Sciatic nerve (tissue), 2 donors: ENCODE measurements at places on chromosomes 1 and 21. TPM values are rescaled to one million over a fixed set of nuclear protein-coding genes. Genes with fewer than 3 reads are reported as not detected.

The CR1L gene
- total RNA-seq = 0.45 TPM

The GJB3 gene
- 1.3 TPM for total RNA-seq

The PTPRC gene
- total RNA-seq = 62.8 TPM

The DTL gene
- total RNA-seq = 0.71 TPM

The CFAP74 gene
- 0.09 TPM for total RNA-seq

The H6PD gene
- 52.9 TPM for total RNA-seq

The C4BPA gene
- 0.27 TPM for total RNA-seq

The OR6K3 gene
- total RNA-seq = not detected

The PLA2G2F gene
- total RNA-seq = not detected

The LCE6A gene
- total RNA-seq = not detected

The SCNM1 gene
- 25.9 TPM for total RNA-seq

The TMEM269 gene
- total RNA-seq = 0.31 TPM

The VANGL1 gene
- 9.5 TPM for total RNA-seq

The FCRL1 gene
- 1.4 TPM for total RNA-seq

The DNAJC8 gene
- total RNA-seq = 66.2 TPM
